Stimulated activated CD8-positive, alpha-beta memory T cell treated with anti-CD3 and anti-CD28 coated beads, Interleukin-2, amount 100 ng/mL, for 48 hours (primary cell): ENCODE measurements at places on chromosomes 2 and 18.

GRCh38 chr2:157938556-157938955 is 62.4 kb upstream of the ACVR1 start:
- DNase-seq = no peak

- DNase-seq = no peak
Observed at GRCh38 chr2:214265991-214266489, 144.8 kb upstream of the VWC2L start.

GRCh38 chr2:214895469-214895868 is 86.0 kb upstream of the BARD1 start:
- no peak for DNase-seq

DNA sequence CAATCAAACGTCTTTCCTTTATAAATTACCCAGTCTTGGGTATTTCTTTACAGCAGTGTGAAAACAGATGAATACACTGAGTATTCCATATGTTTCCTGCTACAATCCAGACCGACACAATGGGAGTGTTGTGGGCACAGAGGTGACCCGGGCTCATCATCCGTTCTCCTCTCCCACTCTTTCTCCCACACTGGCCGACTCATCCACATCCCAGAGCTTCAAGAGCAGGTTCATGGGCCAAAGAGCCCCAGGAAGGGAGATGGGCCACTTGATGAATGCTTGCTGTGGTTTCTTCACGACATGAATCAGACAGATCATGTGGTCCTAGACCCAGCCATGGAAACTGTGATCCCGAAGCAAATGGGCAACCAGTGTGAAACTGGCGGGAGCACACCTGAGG is 4.1 kb upstream of the COPS8 start:
- DNase-seq = no peak

- DNase-seq = no peak
Observed at GRCh38 chr2:21754164-21754788, 630.5 kb downstream of the TDRD15 start.

DNA sequence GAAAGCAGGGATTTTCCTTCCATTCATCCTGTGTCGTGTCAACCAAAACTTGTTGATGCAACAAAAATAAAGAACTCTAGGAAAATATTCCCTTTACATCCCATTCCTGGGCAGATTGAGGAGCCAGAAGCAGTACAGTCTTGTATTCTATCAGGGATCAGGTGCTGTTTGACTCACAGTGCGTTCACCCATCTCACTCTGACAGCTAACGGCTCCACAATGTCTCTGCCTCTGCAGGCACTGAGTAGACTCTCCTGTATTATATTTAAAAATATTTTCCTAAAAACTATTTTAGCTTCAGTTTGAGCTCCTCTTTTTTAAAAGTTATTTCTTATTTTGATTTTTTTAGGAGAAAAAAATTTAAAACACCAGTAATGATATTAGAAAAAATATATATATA is 600.6 kb upstream of the SALL3 start:
- DNase-seq = no peak

- DNase-seq = no peak
Observed at GRCh38 chr2:214671319-214671885, 138.1 kb downstream of the BARD1 start.

- DNase-seq = no peak
Observed at GRCh38 chr2:195307751-195308150, 349.3 kb upstream of the SLC39A10 start.

GRCh38 chr18:21194871-21195771 is 46.9 kb upstream of the GREB1L start:
- DNase-seq = no peak

DNA sequence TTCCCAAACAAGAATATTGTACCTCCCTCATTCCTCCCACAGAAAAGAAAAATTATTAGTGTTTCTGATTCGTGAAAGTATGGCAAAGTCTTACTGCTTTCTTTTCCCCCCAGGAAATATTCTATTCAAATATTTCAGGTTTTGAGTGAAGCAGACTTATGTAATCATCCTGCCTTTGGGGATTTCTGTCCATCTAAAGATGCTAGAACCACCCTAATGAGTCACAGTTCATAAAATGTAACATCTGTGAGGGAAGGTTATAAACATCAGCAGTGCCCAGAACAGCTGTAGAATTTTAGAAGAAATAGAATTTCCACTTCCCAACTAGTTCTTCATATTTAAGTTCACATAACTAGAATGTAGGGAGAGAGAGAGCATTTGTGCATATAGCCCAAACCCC is 39.0 kb downstream of the EEF1B2 start:
- DNase-seq = no peak

GRCh38 chr2:132422736-132423135 is 6.1 kb downstream of the GPR39 start:
- DNase-seq = no peak

GRCh38 chr2:165757906-165758675 is 36.0 kb downstream of the GALNT3 start:
- DNase-seq = no peak

- DNase-seq = no peak
Observed at GRCh38 chr2:127535422-127535901, at the start of gene MYO7B. TSS of gene MYO7B (plus strand) at chr2:127535683. CDS start at chr2:127559723, 24,040 bp downstream.

DNA sequence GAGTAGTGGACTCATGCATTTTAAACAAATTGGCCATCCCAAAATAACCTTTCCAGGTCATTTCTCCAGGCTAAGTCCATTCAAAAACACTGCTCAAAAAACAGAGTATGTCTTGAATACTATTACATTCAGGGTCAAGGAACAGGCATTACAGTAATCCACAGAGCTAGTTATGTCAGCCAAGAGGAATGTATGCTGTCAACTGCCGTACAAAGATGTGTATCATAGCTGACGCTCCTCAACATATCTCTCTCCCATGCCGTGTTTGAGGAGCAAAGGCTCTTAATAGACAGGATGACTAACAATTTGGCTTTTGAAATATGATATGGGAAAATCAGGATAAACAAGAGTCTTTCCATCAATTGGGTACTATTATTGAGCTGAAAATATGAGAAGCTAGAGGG is 68.8 kb upstream of the KCTD1 start:
- DNase-seq = no peak

DNA sequence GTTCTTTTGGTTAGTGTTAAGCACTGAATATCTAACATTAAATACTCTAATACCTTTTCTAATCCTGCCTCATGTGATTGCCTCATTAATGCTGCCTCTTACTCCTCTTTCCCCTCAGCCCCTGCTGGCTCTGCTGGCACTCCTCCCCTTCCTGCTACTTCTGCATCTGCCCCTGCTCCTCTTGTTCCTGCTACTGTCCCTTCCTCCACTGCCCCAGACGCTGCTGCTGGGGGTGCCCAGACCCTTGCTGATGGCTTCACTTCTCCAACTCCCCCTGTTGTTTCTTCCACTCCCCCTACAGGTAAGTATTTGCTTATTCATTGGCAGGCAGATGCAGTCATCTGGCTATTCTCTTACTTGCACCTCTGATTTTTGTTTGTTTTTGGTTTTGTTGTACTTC is 68.5 kb downstream of the ABI2 start:
- DNase-seq = no peak

DNA sequence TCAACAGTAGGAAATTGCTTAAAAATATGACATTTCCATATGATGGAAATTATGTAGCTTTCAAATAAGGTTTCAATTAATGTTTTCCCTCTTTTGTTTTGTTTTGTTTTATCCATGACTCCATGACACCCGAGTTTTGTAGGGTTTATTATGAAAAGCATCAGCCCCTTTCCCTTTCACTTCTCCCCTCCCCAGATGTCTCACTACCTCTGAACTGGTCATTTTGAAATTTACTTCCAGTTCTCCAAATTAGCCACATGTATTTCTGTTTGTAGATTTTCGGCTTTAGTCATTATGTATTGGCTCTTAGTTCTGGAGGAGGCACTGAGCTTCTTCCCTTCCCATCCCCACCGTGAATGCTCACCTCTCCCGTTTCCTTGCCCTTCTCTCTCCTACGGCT is 18.6 kb upstream of the VPS4B start:
- no peak for DNase-seq

- no peak for DNase-seq
Observed at GRCh38 chr2:7458066-7458465, 540.9 kb downstream of the RNF144A start.

GRCh38 chr2:179824961-179825360 is 36.5 kb downstream of the ZNF385B start:
- DNase-seq = no peak

- no peak for DNase-seq
Observed at GRCh38 chr2:67164771-67165522, 232.2 kb upstream of the ETAA1 start.

DNA sequence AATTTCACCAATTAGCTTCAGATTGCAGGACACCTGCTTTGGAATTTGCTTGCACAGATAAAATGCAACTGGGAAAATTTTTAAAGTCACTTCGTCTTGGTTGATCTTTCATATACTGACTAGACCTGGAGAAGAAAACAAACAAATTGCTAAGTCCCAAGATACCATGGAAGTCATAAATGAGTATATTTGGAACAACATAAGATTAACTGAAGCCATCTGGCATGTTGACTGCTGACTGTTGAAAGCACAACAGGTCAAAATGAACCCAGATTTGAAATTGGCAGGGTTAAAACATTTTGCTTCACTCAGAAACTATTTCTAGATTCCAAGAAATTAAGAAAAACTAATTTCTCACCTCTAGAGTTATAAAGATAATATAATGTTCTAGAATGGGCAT is 470.7 kb downstream of the LPIN1 start:
- DNase-seq = no peak

DNA sequence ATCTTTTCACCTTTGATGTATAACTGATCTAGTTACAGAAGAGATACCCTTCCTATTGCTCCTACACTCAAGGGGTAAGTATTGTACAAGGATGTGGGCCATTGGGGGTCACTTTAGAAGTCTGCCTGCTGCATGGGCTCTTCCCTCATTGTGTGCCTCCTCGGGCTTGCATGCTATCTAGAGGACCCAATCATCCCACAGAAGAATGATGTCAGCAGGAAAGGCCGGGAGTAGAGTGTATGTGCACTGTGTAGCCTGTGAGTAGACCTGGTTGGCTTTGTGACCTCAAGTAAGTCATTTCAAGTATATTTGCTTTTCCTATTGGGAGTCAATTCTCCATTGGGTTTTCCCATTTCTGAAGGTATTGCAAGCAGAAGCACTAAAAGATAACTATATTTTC is 129.5 kb upstream of the TRIB2 start:
- no peak for DNase-seq

DNA sequence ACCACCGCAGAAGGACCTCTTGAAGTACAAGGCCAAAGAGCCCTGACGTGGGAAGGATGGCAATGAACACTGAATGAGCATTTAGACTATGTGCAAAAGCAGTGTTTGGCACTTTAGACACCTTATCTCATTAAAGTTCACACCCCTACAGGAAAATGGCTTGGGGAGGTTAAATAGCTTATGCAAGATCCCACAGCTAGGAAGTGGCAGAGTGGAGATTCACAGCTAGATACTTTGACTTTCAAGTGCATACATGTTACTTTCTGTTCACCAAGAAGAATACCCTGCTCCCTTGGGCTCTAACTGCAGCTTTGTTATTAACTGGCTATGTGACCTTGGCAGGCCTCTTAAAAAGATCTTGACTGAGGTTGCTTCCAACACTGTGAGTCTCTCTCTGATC is 58.2 kb downstream of the ICOS start:
- no peak for DNase-seq

DNA sequence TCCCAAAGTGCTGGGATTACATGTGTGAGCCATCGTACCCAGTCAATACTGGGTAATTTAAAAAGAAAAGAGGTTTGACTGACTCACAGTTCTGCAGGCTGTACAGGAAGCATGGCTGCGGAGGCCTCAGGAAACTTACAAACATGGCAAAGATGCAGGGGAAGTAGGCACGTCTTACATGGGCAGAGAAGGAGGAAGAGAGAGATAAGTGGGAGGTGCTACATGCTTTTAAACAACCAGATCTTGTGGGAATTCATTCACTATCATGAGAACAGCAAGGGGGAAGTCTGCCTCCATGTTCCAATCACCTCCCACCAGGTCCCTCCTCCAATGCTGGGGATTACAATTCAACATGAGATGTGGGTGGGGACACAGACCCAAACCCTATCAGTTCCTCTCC is 192.5 kb downstream of the ATAD2B start:
- no peak for DNase-seq

DNA sequence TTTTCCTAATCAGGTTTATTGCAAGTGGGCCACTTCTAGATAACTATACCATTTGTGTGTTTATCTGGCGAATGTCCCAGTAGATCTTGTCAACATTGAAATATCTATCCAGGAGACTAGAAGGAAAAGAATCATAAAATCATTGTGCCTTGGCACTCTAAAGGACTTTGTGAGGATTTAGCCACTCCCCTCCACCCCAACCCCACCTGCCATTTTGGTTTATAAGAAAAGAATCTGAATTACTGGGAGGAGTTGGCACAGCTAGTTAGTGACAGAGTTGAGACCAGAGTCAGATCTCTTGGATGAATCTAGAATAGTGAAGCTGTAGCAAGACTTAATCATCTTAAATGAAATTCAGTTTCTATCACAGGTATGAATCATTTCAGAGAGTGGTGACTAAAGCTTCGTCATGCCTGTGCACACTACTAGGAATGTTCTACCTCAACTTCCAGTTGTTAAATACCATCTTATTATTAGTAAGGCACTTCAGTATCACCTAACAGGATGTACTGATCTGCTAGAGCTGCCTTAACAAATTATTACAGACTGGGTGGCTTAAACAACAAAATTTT is 212.7 kb upstream of the SLC14A2 start:
- no peak for DNase-seq

DNA sequence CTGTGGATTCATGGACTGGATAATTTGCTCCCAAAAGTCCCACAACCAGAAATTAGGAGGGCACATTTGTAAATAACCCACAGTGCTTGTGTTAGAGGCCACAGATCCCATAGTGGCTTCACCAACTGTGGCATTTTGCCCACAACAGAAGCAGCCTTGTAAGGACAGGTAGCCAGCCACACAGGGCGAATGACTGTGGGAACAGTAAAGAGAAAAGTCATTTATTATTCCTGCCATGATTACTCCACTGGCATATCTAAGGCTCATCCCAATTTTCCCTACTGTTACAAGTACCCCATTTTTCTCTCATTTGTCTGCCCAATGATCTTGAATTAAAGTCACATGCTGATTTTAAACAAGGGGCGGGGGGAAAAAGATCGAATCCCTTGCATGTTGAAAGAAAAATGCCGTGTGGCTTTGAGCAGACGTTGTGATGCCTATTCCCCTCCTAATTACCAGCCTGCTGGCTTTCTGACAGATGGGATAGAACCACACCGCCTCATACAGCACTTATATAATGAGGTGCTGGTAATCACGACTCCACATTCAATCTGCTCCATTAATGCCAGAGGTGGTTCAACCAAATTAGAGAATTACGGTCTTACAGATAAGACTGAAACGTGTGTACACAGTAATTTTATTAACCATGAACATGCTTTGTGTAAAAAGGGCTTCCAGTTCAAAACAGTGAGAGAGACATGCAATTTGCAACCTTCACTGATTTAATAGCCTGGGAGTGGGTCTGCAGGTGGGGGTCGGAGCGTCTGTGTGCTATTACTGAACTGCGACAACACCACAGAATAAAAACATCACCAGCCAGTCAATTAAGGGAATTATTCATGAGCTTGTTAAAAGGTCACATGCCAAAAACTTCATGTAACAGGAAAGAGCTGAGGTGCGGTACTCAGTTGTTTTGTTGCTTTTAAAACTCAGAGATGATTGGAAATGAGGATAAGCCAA is 196.0 kb downstream of the TMEM163 start:
- no peak for DNase-seq

GRCh38 chr2:99278793-99279291 is 22.2 kb downstream of the LYG1 start:
- DNase-seq = no peak

GRCh38 chr2:74558284-74559230 is 4.0 kb downstream of the DOK1 start:
- no peak for DNase-seq
